ENCODE measurements at places on chromosomes 1 and 21.

DNA sequence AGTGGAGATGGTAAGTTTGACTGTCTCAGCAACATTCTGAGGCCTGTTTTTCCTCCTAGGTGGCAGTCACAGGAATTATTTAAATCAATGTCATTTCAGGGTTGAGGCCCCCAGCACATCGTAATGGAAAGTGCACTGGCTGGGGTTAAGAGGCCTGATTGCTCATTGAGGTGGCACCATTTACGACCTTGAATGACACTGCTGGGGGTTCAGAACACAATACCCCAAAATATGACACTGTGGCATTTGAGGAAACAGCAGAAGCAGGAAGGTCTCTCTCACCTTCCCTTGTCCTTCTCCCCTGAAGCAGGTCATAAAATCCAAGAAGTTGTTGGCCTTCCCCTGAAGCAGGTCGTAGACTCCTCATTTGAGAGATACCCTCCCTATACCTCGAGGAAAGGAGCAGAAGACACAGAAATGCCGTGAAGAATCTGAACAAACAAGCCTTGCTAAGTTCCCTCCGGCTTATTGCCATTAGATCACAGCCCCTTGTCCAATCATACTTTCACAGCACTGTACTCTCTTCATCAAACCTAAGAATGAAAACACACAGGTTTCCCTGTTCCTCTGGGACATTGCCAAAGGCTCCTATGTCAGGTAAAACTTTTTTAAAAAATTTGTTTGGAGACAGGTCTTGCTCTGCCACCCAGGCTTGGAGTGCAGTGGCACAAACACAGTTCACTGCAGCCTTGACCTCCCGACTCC is 71.3 kb downstream of the S1PR1 start:
- DNase-seq: no peak

GRCh38 chr1:47616036-47616435 is 178.2 kb downstream of the FOXD2 start:
- DNase-seq: no peak

GRCh38 chr1:58065520-58065919 is 481.0 kb downstream of the OMA1 start:
- DNase-seq: peak; percentile 37

DNA sequence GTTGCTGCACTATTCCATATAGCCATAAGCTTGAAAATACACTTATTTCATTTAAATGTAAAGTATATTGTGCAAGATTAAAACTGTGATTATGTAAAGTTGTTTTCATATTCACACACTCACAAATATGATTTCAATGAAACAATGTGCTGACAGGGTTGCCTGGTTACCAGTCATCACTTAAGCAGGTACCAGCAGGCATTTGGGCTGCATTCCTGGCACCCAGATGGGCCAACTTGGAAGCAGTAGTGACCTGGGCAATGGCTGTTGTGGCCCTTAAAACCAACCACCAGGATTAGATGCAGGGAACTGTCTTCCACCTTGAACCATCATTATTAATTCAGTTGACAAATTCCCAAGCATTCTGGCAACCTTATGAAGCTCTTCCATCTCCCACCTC is 45.0 kb upstream of the RASAL2 start:
- no peak for DNase-seq

DNA sequence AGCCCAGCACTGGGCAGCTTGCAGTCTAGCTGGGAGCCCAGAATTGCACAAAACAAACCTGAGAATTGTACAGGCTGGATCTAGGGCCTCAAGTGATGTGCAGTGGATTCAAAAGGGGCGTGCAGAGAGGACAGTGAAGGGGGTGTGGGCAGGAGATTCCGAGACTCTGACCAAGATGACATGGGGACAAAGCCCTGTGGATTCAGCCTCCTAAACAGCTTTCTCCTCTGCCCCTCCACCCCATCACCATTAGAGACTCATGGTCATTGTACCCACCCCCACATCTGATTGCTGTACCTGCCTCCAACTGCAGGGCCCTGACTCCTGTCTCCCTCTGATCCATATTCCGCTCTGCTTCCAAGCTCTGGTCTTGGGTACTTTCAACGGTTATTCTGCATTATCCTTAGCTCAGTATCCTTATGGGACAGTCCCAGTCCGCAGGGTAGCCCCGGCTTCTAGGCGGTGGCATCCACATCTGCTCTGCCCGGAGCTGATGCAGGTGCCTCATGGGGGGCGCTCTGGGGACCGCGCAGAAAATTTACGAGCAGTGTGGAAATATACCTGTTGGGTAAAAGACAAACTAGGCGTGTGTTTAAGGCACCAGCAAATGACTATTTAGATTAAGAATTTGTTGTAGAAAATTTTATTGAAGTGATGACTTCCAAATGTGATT is 1.7 kb upstream of the BMP8A start:
- DNase-seq: no peak

GRCh38 chr1:19643602-19644394 is at the start of gene NBL1:
TSS of gene NBL1 (plus strand) at chr1:19644311. CDS start at chr1:19655031, 10,720 bp downstream.
- peak; percentile 93 for DNase-seq

DNA sequence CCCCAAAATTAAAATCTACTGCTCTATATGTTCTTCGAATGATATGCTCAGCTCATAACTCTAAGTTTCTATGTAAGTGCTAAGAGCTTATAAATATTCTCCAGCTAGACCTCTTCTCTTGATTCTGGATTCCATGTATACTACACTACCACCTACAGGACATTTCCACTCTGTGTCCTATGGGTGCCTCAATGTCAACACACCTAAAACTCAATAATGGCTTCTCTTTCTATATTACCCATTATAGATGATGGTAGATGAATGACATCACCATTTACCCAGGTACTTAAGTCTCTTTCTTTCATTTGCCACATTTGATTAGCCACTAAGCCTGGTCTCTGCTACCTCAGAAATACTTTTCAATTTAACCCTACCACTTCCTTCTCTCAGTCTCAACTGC is 41.3 kb downstream of the TBX19 start:
- DNase-seq: no peak

DNA sequence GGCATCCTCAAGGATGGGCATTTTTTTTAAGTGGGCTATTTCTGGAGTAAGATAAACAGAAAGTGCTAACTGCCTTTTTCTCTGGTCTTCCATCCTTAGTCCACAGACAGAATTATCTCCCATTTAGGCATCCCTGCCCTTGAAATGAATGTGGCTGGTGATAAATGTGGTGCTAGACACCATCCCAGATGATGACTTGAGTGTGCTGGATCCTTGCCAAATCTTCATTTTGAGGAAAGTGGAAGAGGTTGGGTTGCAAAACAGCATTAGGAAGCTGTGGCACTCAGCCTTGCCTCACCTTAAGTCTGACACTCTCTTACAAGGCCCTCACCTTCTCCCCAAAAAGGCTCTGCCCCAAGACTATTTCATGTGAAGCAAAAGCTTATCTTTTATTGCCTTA is 19.2 kb downstream of the MAB21L3 start:
- DNase-seq: no peak

DNA sequence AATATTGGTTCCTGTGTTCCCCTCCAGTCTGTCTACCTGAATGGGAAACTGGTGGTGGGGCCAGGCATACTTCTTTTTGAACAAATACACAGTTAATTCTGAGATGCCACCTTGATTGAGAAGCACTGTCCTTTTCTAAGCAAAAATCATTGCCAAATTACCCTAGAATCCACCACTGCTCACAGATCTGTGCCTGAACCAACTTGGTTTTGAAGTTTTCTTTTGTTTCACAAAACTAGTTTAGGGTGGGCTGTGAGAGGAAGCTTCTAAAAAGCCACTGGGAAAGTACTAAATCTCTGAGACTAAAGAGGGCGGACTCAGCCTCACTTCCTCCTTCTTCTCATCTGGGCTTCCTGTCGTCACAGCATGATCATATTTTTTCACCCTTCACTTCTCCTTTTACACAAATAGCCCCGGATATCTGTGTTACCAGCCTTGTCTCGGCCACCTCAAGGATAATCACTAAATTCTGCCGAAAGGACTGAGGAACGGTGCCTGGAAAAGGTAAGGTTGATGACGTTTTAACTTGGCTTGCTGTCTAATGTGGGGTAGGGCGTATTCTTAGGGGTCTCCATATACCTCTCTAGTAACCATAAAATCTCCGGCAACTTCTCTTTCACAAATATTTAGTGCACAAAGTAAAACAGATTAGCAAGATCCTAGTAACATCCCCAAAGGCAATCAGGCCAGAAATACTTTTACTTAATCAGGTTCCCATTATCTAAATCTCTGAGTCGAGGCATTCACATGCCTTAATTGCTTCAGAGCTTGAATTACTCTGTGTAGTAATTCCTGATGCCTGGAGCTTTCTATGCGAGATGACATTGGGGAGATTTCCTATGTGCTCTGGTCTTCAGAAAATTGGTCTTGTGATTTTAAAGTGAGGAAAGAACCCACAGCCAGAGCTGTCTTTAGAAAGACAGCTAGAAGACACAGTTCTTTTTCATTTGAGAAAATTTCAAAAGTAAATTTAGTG is at the start of gene CD53:
Gene CD53, plus strand, starts transcription at position 404 of the 976 bp plus-strand sequence. CDS start 18,261 bp downstream, outside the sequence.
- peak; percentile 5 for DNase-seq

GRCh38 chr1:197519741-197520334 is 251.8 kb downstream of the CRB1 start:
- DNase-seq: no peak

GRCh38 chr21:15255261-15255660 is 190.5 kb upstream of the NRIP1 start:
- no peak for DNase-seq

DNA sequence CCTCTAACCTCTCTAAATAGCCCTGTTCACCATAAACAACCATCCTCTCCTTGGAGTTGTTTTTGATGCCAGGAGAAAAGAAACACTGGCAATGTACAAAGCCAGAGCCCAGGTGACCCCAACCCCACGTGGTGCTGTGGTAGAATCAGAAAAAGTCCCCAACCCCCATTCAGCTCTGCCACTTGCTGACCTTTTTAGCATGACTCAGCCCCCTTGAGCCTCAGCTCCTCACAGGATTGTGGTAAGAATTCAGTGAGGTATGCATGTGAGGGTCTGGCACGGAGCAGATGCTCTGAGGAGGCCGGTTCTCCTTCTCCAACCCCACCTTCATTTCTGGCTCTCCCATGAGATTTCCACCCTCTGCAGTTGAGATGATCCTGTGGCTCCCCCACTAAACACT is 11.1 kb upstream of the CHI3L1 start:
- DNase-seq: no peak
